ENCODE measurements at places on chromosomes 16 and 17.

GRCh38 chr17:80474231-80474960 lies 2.0 kb downstream of the NPTX1 start:
- DNase-seq = peak; percentile 13

GRCh38 chr16:72073560-72074230 lies 10.7 kb downstream of the HPR start:
- no peak for DNase-seq

DNA sequence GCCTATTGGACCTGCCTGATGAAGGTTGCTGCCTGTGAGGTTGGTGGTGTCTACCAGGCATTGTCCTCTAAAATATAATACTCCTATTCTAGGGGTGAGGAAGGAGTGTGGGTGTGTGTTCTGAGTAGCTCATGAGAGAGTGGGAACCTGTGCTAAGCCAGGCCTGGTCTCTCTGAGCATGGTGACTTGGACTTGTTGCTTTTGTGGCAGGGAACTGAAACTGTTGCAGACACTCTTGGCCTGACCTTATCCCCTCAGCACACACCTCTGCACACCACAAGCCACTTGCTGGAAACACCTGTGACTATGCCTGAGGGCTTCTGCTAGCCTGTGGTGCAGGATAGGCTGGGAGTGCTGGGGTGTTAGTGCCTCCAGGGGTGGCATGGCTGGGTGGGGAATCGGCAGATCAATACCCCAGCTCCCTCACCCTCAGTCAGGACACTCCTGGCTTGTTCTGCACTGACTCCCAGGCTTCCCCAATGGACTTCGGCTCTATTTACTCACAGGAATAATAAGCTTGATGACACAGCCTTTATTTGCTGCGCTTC lies 29.9 kb downstream of the PLCG2 start:
- no peak for DNase-seq

GRCh38 chr16:82199209-82199608 lies 29.2 kb upstream of the MPHOSPH6 start:
- DNase-seq = no peak

DNA sequence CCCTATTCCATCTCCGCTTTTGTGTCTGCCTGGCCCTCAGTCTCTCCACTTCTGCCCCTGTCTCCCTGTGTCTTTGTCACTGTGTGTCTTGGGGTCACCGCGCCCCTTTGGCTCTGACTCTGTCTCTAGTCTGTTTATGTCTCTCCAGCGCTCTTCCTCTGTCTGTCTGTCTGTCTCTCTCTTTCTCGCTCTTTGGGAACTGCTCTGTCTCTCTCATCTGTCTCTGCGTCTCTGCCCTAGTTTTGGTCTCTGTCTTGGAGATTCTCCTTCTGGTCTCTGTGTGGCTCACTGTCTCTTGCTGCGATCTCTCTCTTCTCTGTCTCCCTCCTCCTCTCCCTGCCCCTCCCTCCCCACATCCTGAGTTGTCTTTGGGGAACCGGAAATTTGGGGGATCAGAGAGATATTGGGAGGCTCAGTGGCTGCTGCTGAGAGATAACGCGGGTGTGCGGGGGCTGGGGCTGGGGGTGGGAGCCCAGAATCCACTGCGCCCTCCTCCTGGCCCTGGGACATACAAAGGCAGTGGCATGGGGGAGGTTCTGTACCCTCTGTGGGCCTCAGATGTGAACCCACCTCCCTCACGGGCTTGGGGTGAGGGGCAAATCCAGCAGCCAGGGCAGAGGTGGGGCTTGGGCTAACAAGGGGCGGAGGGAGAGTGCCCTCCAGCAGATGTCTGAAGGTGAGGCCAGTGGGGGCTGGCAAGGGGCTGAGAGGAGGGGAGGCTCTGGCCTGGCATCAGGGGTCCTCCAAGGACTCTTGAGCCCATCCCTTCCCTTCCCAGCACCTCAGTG lies 24.4 kb downstream of the LAT start:
- DNase-seq = peak; percentile 18

GRCh38 chr17:16398270-16399267 lies 16.8 kb upstream of the TRPV2 start:
- DNase-seq = no peak

DNA sequence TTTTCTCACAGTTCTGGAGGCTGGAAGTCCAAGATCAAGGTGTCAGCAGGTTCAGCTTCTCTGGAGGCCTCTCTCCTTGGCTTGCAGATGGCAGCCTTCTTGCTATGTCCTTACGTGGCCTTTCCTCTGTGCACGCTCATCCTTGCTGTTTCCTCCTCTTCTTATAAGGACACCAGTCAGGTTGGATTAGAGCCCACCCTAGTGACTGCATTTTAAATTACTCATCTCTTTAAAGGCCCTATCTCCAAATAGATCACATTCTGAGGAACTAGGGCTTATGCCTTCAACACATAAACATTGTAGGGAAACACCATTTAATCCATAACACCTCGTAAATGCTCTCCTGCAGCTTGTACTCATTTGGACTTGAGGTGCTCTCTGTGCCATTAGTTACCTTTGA lies 36.3 kb downstream of the DHRS7C start:
- DNase-seq = no peak

DNA sequence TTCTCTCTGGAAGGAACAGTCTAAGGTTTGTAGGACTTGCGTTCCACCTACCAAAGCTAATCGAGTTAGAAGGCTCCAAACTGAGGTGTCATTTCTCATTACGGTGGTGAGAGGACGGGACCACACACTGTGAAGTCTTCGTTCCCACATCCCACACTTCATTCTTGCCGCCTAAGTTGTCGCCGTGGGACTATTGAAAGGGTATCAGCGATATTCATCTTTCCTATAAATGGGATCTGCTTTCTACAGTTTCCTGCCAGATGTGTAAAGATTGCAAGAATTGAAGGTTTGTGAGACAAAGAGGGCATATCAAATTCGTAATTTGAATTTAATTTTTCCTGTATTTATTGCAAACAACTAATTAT lies 608 bp upstream of the TRIM37 start:
- no peak for DNase-seq
